GM12891 (cell line): ENCODE measurements at places on chromosomes 5 and 9.

- DNase-seq = no peak
These were observed 480.5 kb downstream of the DMRT2 start for GRCh38 chr9:1530696-1531095.

DNA sequence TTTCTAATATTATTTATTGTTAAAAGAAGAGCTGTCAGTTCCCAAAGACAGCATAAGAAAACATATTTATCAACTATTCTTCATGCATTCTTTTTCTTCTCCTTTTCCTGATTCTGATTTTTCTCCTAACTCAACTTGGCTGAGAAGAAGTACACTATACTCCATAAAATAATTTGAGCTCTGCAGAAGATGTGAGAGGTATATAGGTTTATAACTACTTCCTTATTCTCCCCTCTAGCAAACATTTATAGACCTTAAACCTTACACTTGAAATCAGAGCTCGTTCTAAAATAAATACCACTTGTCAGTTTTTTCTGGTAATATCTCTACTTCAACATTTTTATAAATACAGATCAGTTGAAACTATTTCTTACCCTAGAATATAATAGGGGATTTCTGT is 724.8 kb upstream of the GRAMD2B start:
- DNase-seq = no peak

DNA sequence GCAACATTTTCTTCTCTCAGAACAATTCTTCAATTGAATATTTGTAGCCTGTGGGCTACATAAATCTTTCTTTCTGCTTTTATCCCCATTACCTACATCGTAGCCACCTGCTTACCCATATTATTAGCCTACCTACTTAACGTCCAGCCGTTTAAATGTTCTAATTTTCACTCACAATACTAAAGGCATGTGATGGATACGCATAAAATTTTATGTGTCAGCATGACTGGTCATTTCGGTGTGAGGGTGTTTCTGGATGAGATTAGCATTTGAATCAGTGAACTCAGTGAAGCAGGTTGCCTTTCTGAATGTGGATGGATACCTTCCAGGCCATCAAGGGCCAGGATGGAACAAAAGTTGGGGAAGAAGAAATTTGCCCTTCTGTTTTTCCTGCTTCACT is 1722.5 kb upstream of the ACO1 start:
- no peak for DNase-seq

DNA sequence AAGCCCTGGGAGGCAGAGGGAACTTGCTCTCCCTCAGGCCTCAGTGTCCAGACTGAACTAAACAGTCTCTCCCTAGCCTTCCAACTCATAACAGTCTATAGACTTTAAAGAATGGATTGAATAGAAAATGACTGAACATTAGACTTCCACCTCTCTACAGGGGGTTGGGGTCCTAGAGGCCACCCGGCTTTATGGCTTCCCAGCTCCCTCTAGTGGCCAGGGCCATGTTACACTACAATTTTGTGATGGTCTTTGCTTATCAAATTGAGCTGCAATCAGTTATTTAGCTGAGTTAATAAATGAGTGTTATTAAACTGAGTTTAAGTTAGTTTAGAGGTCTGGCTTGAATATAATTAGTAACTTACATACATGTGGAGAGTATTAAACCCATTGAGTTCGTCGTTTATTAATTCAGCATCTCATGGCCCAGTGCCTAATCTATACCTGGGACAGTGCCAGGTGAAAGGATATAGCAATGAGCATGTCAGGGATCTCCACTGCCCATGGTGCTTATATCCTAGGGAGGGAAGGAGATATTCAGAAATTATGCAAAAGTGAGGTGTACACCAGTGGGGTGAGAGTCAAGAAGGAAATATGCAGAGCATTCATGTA is 105.2 kb downstream of the SH3TC2 start:
- peak; percentile 23 for DNase-seq

- no peak for DNase-seq
These were observed 22.4 kb upstream of the LTC4S start for GRCh38 chr5:179771311-179771895.

GRCh38 chr5:170315154-170315553 is 17.6 kb upstream of the LCP2 start:
- no peak for DNase-seq

DNA sequence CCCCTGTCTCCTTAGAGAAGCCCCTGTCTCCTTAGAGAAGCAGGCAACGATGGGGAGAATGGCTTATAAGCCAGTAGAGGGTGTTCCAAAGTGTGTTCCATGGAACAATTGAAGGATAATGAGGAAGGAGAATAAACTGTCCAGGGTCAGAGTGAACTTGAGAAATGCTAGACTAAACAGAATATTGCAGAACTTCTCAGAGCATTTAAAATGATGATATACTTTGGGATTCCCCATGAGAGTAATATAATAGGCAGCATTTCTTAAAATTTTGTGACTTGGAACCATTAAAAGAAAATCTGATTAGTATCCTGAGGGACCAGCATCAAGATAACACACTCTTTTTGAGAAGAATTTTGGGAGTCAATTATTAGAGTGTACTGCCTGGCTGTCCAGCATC is 116.8 kb downstream of the PBX3 start:
- no peak for DNase-seq

DNA sequence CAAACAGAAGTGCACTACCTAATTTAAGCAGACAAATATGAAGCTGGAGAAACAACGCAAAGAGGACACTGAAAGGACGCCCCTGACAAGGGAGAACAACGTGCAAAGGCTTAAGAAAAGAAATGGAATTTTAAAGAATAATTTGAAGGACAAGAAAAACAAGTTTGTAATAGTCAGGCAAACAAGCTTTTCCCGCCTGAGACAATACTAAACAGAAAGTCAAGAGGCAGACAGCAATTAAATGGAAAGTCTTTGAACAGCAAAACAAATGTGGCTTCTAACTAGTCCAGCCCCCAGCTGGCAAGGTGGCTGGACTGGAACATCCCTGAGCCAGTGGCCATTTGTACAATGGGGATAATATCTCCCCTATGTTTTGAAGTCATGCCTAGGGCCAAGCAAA is 63.3 kb downstream of the SIL1 start:
- DNase-seq = no peak

DNA sequence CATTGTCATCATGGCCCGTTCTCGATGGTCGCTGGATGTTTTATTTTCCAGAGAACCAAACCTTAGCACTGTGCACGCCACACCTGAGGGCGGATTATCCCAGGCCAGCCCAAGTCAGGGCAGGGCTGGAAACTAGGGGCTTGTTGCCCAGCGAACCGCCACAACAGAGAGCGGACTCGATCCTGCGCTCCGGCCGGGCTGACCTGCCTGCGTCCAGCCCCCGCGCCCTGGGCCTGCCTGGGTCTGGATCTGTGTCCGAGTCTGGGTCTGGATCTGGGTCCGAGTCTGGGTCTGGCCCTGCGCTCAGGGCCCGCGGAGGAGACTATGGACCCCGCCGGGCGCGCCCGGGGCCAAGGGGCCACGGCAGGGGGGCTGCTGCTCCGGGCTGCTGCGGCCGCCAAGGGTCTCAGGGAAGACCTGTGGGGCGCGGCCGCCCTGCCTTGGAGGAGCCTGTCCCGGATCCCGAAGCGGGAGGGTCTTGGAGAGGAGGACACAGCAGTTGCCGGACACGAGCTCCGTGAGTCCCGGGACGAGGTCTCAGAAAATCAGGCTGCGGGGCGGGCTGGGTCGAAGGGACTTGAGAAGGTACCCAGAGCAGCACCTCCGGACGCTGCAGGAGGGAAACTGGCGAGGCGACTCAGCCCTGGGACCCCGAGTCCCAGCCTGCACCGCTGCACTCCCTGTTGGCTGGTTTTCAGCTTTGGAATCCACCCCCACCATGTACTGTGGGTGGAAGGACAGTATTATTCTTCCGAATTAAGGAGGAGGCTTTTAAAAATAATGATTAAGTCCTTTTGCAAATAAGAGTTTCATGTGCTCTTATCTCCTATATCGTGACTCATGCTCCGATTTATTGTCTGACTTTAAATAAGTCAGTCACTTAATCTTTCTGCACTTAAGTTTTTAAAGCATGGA is at the start of gene ANKDD1B:
ANKDD1B (plus strand) TSS at position 143 of the 915 bp plus-strand sequence; CDS start at position 325, 182 bp downstream.
- DNase-seq = peak; percentile 7

- peak; percentile 47 for DNase-seq
These were observed at the start of gene GFRA3 for GRCh38 chr5:138274189-138274853. Gene GFRA3, minus strand, starts transcription at chr5:138274621. Its CDS starts 197 bp downstream, at chr5:138274424.

DNA sequence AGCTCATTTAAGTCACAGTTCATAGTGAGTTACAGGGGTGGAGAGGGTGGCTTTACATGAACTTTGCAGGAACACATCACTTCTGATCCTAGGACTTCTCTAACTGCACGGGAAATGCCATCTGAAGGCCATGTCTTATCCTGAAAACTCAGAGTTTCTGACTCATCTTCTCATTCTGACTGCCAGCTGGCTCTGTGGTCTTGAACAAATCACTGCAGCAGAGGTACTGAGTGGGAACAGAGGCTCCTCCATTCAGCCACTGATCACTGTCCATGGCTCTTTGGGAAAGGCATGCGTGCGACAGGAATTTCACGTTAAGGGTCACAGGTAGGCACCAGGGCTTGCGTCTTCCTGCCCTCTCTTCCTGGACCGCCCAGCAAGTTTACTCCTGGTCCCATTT is 114.6 kb upstream of the LRRTM2 start:
- no peak for DNase-seq
